ENCODE measurements at places on chromosomes 5 and 9.

DNA sequence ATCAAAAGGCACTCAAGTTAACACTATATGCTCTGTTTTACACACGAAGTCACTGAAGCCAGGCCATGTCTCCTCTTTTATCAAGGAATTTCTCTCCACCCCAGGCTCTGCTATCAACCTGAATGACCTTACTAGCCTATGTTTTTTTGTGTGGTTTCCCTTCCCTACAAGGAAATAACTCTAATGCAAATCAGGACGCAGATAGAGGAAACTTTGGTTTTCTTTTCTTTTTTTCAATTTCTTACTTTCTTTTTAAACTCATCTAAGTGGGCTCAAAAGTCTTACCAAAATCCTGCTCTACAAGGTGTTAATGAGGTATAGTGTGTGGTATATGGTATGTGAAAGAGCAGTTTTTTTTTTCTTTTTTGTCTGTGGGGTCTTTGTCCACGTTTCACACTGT lies 5.5 kb upstream of the SLC46A2 start:
- DNase-seq: no peak

- no peak for DNase-seq
Measured at GRCh38 chr5:138148811-138149210, 9.6 kb upstream of the NME5 start.

DNA sequence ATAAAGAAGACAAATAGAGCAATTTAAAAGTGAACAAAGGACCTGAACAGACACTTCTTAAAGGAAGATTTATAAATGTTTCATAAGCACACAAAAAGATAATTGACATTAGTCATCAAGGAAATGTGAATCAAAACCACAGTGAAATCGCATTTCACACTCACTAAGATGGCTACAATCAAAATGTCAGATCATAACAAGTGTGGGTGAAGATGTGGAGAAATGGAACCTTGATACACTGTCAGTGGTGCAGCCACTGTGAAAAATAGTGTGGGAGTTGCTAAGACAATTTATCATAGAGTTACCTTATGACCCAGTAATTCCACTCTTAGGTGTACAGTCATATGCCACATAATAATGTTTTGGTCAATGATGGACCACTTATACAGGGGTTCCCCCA lies 54.5 kb upstream of the HTR4 start:
- DNase-seq: no peak

DNA sequence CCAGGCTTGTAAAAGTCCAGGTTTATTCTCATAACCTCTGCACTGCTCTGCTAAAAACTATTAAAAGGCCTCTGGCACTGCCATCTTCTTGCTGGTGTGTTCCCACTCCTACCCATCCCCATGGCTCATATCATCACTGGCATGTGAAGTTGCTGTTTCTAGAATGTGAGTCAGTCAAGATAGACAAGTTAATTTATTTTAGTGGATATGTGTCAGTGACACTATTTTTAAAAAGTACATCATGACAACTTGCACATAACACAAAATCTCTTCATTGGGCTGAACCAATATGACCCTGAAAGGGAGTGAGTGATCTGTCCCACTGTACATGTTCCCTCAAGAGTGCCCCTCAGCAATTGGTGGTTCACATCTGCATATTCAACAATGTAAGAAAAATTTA lies 299.7 kb downstream of the NFIB start:
- no peak for DNase-seq

DNA sequence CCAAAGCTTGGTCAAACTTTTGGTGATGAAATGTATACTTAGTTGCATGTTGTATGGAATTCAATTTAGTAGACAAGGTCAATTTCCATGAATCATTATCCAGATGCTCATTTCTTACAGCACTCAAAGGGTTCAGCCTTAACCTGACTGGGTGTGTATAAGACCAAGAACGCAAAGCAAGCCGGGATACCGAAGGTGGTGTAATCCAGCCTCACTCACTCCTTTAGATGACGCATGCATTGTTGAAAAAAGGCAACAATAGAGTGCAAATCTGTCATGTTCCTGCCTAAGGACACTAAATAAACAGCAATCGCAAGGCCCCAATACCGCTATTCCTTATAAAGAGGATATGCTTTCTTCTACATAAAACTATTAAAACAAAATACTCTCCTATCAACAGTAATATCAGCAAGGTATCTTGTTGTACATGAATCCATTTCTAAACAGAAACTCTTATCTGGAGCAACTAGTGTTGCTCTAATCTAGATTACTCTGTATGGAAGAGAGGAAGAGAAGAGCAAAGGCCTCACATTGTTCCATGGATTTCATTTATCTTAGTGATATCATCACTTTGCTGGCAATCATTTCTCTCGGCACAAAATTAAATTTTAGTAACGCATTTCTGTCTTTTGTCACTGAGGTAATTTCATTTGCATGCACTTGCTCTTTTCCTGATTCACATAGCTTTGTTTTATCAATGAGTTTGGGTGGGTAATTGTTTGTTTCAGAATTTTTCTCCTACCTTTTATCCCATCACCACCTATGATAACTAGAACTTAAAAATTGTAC lies 96.2 kb downstream of the PLK2 start:
- no peak for DNase-seq
